ENCODE measurements at places on chromosomes 7 and 10.

GRCh38 chr10:132589015-132589414, 51.4 kb downstream of the INPP5A start:
- DNase-seq: no peak

DNA sequence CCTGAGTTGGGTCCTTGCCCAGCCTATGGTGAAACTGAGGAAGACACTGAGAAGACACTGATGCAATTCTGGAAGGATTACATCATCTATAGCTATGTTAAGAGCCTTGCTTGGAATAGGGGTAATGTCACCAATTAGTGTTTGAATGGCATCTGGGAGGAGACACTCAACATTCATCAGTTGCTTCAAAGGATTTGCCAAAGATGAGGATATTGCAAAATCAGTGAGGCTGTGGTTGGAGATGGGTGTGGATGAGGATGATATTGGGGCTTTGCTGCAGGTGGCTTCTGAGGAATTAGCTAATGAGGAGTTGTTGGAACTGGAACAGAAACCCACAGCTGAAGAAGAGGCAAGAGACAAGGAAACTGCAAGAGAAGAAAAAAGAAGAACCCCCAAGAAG, 146.7 kb upstream of the SP4 start:
- DNase-seq: no peak

GRCh38 chr7:69736126-69736810, 138.0 kb downstream of the AUTS2 start:
- DNase-seq: no peak

GRCh38 chr7:27220440-27220955, 20.6 kb upstream of the HOXA13 start:
- DNase-seq: no peak

DNA sequence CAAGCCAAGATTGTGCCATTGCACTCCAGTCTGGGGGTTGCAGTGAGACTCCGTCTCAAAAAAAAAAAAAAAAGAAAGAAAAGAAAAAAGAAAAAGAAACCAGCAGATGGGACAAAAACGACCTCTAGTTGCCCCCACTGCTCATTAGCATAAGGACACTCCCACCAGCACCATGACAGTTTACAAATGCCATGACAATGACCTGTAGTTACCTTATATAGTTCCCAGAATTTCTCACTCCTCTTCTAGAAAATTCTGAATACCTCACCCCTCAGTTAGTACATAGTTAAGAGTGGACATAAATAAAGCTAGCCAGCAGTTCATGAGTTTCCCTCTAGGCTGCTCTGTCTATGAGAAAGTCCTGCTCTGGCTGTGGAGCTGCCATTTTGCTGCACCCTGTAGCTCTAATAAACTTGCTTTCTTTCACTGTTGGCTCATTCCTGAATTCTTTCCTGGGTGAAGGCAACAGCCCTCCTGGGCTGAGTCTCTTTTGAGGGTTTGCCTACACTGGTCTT, 276.8 kb upstream of the AKR1E2 start:
- DNase-seq: no peak

DNA sequence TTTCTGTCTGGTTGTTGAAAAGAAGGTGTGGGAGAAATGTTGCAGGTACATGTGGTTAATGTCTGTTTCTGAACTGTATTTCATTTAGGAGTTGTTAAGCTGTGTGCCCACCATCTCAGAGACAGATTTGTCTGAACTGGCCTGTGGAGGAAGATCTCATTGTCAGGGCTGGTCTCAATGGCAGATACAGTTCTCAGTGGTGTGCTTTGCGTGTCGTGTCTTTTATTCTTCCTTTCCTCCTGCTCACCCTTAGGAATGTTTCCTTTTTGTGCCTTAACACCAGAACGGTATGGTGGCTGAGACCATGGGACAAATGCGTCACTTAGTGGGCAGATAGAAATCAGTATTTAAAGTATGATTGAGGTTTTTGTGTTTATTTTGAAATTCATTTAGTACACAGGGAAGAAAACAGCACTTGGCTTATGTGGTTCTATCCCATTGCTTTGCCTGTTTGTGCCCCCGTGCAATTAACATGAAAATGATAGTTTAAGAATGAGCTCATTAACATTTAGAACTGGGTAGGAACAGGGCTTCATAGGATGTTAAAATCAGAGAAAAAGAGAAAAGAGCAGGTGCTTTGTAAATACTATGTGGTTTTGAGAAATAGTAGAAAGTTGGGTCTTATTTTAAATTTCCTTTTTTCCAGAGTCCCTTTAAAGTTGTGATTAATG, 112.6 kb downstream of the AUTS2 start:
- DNase-seq: no peak

DNA sequence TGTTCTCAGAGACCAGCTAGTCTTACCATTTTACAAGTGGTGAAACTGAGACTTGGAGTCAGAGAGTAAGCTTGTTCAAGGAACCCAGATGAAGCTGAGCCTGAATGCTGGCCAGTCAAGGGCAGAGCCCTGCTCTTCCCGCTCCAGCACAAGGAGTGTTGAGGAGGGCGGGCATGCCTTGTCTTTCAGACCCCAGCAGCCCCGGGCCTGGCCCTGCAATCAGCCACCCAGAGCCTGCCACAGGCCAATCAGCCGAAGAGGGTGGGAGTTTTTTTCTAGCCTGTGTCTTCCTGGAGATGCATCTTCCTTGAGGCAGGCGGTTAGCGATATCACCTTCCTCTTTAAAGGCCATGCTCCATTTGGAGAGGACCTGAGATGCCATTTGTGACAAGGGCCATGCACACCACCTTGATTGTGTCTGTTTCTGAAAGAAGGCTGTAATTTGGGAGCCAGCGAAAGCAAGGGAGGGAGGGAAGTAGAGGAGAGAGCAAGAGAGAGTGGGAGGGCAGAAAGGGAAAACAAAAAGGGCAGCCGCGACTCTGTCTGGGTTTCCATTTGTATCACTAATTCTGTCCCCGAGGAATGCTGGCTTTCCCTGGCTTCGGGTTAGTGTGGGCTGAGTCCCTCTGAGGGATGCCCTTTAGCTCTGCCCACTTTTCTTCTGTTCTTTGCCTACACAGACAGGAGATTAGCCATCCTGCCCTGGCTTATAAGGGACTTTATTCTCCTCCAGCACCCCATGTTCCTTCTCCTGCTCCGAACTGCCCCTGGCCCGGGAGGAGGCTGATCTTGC, 8.0 kb downstream of the CDH23 start:
- no peak for DNase-seq

GRCh38 chr7:47366211-47366610, 215.7 kb downstream of the TNS3 start:
- DNase-seq: no peak

DNA sequence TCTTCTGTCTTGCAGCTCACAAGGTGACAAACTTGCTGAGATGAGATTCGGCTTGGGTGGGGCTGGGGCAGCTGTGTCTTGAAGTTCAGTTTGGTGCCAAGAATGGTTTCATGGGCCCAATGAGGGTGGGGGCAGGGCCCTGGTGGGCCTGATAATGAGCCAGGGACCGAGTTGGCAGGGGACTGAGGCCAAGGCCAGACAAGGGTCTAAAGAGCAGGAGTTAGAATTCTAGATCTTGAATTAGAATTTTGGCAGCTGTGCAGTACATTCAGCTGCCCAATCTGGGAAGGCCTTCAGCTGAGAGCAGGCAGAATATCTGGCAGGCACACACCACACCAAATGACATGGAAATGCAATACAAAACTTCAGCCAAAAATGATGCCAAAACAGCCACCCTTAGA, 1.5 kb upstream of the JAZF1 start:
- no peak for DNase-seq

DNA sequence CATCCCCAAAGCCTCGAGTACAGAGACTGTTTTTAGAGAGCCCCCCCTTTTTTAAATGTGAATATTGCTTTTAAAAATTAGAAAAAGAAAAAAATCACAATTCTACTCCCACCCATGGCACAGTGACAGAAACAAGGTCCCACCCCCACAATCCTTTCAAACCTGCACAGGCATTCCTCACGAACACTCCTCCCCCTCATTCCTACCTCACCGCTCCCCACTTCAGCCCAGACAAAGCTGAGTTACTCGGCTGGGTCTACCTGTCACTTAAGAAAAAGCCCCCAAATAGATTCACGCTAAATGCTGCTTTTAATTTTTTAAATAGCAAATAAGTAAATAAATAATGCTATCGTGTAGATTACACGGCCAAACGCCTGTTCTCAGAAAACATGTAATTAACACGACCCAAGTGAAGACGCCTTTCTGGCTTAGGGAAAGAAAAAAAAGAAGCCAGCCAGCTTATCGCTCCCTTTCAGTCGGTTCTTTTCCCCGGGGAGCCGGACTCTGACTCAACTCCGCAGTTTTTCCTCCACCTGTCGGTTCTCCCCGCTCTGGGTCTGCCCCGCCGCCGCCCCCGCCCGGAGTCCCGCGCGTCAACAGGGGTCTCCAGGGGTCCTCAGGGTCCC, 739 bp downstream of the MPP7 start:
- no peak for DNase-seq

DNA sequence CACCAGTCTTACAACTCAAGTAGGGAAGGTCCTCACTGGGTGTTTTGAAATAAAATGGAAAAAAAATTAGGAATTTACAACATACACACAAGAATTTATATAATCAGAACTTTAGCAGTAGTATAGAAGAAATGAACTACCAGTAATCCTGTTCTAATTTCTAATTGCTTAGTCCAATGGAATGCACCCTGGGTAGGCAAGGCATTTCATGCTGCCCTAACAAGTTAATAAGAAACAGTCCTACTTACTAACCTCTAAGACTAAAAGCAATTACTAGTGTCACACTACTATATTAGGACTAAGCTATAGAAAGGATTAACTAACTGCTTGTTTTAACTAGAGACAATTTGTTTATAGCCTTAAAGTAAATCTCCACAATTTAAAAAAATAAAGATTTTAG, 158.1 kb downstream of the BTAF1 start:
- no peak for DNase-seq

DNA sequence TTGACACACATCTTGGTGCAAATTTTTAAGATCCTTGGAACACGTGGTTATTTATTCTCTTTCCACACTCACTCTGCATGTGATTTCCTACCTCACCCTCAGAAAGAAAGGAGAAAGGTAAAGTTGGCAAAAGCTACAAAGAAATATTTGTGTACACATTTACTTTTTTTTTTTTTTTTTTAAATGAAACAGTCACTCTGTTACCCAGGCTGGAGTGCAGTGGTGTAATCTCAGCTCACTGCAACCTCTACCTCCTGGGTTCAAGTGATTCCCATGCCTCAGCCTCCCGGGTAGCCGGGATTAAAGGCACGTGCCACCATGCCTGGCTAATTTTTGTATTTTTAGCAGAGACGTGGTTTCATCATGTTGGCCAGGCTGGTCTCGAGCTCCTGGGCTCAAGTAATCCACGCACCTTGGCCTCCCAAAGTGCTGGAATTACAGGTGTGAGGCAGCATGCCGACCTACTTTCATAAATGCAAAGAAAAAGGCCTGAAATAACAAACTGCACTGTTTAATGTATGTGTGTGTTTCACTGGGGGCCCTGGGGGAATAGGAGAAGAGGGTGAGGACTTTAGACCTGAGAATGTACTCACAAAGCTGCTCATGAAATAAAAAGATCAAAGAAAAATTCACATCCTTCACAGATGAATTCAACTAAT, 71.6 kb upstream of the GRID1 start:
- DNase-seq: no peak

DNA sequence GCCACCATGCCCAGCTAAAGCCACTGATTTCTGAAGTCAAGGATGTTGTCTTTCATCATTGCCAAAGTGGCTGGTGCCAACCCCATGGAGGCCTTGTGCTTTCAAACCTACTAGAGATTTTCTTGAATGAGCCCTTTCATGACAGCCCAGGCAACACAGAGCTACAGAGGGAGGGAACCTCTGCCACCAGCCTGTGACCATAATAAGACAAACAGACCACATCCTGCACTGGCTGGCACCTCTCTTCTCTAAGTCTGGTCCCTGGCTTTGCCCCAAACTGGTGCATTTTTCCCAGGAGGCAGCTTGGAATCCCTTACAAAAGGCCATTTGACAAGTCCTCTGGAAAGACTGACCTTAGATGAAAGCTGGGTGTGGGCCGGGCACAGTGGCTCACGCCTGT, 348.8 kb downstream of the GALNT17 start:
- no peak for DNase-seq

- DNase-seq: peak; percentile 42
Observed at GRCh38 chr7:129612112-129613015, 844 bp downstream of the NRF1 start.

DNA sequence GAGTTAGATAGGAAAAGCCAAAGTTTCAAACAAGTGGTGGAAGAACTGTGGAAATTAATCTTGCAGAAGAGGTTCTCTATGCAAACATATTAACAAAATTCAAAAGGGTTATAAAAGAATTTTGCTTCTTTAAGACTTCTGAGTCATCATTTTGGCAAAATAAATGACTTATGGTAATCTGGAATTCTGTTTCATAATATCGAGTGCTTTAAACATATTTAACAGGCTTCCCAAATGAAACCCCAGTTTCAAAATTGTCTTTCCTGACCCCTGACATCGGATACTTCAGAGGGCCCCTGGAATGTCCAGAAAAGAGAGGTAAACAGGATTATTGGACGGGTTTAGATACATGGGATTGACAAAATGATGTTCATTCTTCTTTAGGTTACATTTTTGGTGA, 444.6 kb downstream of the HTR7 start:
- no peak for DNase-seq

- no peak for DNase-seq
Observed at GRCh38 chr7:72053292-72053691, 358.8 kb downstream of the CALN1 start.

- DNase-seq: no peak
Observed at GRCh38 chr10:16689227-16689626, 128.0 kb downstream of the RSU1 start.

DNA sequence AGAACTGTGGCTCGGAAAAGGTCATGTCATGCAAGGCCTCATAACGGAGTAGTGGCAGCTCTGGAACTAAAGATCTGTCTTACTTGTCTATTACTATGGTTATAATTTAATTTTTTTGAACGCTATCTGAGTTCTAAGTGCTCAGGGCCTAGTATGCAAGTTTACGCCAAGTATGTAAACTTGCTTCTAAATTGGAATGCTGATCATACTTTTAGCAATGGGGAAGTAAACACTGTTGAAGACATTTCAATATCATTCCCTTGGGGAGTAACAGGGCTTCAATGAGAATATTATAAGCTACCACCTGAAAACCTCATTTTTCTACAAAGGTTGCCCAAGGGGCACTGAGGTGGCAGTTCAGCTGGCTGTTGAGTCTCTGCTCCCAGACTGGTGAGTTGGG, 69.5 kb upstream of the NFKB2 start:
- DNase-seq: no peak

DNA sequence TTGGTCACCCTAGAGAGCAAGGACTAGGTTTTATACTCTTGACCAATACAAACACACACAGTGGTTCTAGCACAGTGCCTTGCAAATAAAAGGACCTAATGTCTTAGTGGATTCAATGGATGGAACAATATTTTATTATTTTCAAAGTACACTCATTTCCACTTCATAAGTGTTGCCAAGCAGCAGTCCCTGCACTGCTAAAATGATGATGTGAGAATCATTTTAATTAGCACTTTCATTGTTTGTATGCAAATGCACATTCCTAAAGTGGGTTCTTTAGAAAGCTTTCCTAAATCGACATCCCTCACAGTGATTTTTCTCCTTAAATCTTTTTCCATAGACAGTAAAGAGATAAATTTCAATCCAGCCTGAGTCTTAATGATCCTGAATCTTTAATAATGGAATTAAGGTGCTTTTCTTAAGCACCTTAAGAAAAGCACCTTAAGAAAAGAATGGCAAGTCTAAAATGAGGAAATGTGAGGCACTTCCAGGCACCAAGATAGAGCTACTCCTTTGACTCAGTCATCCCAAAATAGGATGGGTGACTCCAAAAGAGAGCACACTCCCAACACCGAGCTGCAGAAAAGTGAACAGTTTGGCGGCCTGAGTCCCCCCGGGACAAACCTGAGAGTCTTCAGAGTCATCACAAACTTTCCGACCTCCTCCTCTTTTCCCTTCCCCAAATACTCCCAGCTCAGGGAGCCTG, 84.5 kb downstream of the SORBS1 start:
- DNase-seq: no peak

- DNase-seq: no peak
Observed at GRCh38 chr7:40202851-40203250, 68.0 kb downstream of the SUGCT start.
